ENCODE measurements at places on chromosomes 5 and 9.

DNA sequence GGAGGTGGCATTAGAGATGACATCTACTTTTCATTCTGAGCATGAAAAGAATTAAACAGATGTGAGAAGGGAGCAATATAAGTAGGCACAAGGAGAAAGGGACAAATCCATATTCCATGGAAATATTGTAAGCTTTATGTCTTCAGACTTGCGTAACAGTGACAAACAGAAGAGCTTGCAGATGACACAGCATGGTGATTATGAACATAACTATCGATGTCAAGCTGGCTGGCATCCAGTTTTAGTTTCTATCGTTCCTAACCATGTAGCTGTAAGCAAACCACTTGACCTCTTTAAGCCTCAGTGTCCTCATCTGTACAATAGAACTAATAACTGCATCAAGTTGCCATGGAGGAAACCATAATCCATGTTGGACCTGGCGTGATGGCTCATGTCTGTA lies 246.7 kb upstream of the ADRA1B start:
- no peak for DNase-seq

DNA sequence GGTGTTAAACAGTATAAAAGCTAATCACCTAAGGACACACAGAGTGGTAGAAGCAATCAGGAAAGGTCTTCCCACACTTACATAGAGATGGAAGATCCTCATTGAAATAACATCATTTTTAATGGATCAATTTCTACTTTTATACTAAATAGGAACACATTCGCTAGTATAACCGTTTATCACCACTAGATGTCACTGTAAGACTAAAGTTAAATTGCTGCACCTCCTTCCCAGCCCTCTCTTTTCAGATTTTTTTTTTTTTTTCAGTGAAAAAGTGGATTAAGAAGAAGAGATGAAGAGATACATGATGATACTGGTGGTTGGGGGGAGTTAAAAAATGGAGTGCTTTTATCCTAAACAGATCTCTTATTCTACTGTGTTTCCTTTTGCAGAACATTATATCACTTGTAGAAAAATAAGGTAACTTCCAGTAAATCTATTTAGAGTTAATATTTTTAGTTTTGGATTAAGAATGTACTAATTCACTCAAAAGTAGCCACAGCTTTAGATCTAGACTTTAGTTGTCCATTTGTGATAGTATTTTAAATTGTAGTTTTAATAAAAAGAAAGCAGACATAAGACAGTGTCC lies 116.9 kb upstream of the ARRDC3 start:
- peak; percentile 72 for DNase-seq

GRCh38 chr9:105515811-105516413 lies 42.0 kb upstream of the FKTN start:
- DNase-seq, result no peak

- DNase-seq, result no peak
Measured at GRCh38 chr5:164357395-164358033, 852.1 kb downstream of the MAT2B start.

DNA sequence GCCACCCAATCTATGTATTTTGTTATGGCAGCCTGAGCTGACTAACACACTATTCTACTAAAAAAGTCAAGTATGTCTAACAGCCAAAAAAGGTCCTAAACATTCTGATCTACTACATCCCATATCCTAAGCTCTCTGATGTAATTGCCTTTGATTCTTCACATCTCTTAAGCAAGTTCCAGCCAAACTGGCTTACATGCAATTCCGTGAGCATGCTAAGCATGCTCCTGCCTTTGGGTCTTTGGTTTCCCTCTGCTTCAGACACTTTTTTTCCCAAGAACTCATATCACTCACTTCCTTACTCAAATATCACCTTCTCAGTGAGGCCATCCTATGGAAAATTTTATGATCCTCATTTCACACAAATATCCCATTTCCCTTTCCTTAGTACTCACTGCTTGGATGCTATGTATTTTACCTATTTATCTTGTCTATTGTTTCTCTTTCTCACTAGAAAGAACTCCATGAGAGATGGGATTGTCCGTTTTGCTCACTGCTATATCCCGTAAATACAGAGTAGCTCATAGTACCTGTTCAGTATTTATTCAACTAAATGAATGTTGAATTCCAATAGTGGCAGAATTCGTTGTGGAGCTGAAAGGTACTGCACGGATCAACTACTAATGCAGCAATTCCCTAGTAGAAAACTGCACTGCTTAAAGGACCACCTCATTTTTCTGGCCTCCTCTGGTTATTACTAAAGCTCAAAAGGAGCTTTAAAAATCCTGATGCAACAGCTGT lies 2.3 kb upstream of the SLC12A2 start:
- DNase-seq, result no peak

- DNase-seq, result no peak
Measured at GRCh38 chr9:71191708-71192107, 70.3 kb upstream of the TRPM3 start.

DNA sequence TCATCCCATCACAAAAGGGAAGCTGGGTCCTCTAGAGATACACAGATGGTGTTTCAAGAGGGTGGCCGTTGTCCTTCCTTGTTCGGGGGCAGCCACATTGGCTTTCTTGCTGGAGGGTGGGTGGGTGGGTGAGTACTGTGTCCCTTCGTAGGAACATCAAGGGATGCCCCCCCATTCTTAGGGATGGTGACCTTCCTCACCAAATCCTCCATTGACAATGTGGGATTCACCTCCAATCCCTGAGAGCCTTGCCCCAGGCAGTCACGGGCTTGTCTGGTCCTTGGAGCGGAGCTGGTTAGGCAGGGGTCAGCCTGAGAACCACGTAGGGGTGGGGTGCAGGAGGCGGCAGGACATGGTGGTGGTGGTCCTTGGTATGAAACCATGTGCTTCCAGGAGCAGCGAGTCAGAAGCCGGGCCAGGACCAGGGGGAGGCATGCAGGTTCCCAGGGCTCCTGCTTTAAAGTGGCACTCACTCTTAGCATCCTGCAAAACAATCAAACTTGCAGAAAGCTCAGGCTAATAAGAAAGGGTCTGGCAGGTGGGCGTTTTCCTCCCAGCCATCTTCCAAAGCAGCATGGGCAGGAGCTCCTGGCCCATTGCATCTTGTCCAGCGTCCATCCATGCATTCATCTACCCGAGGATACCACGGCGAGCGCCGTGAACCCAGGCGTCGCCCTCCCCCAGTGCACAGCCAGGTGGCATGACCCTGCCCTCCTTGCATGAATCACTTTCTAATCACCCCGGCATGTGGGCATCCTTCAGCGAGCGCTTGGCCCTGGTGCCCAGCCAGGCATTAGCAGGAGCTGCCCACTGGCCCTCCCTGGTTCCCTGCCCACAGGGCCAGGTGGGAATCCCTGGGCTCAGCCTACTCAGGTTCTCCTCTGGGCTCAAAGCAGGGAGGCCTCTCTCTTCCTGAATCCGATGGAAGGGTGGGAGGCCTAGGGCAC lies 76.4 kb downstream of the NTNG2 start:
- no peak for DNase-seq

DNA sequence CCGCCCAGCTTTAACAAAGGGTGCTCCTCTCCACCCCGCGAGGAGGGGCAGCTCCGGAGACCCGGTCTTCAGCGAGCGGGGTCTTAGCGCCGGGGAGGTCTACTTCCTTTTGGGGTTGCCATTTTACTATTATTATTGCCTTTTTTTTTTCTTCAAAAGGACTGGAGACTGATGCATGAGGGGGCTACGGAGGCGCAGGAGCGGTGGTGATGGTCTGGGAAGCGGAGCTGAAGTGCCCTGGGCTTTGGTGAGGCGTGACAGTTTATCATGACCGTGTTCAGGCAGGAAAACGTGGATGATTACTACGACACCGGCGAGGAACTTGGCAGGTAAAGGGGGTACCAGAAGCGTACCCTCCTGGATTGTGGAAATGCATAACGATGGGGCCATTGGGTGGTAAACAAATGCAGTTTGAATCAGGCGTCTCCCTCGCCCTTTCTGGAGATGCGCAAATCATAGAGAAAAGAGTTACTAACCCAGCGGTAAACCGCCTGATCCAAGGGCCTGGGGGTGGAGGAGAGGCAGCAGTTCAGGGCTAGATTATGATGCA lies 1.2 kb downstream of the DAPK1 start:
- DNase-seq, result no peak

GRCh38 chr9:21624675-21625644 lies 142.8 kb upstream of the IFNE start:
- DNase-seq, result no peak

- no peak for DNase-seq
Measured at GRCh38 chr9:120926397-120926928, at the start of gene TRAF1. TRAF1 (minus strand) TSS chr9:120926796; CDS start chr9:120926075, 721 bp downstream.

GRCh38 chr5:148290271-148291195 lies 21.7 kb upstream of the SPINK7 start:
- DNase-seq, result peak; percentile 29

DNA sequence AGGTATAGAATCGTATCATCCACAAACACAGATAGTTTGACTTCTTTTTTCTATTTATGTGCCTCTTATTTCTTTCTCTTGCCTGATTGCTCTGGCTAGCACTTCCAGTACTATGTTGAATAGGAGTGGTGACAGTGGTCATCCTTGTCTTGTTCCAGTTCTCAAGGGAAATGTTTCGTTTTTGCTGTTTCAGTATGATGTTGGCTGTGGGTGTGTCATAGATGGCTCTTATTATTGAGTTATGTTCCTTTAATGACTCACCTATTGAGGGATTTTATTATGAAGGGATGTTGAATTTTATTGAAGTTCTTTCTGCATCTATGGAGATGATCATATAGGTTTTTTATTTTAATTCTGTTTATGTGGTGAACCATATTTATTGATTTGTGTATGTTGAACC lies 70.3 kb downstream of the ENC1 start:
- DNase-seq, result no peak

DNA sequence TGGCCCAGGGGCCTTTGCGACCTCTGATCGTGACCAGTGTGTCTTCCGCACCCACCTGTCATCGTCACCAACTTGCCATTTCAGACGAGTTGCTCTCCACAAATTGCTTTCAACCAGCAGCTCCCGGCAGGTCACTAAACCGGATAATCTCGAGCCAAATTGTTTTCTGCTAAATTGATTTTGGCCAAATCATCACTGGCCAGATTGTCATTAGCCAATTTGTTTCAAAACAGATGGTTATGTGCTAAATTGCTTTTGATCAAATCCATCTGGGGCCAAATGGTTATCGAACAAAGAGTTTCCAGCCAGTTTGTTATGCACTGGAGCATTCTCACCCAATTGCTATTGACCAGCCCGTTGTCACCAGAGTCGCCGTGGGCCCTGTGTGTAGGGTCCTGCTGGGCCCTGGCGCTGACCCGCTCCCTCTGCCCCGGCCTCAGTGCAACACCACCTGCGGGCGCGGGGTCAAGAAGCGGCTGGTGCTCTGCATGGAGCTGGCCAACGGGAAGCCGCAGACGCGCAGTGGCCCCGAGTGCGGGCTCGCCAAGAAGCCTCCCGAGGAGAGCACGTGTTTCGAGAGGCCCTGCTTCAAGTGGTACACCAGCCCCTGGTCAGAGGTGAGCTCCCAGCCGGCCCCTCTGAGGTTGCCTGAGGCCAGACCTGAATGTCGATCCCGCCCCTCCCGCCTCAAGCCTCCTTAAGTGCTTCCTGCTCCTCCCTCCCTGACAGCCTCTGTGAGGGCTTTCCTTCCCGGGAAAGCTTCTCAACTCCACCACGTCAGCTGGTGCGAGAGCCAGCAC lies 35.6 kb downstream of the ADAMTSL2 start:
- no peak for DNase-seq

GRCh38 chr5:136927571-136927970 lies 562.2 kb upstream of the TRPC7 start:
- DNase-seq, result no peak

DNA sequence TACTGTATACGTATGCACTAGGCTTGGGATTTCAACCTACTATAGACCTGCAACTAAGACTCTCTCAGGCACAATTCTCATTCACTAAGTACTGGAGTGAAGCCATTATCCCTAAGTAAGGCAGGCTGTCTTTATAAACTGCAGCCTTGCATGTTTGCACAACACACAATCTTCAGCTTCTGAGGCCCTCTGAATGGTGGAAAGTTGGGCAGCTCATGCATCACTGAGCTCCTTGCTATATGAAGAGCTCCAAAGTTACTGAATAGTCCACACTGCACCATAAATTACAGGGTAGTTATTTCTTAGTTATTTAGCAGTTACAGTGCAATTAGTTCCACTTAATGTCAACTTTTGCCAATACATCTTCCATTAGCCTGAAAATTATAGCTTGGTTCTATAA lies 384.6 kb downstream of the BRINP1 start:
- DNase-seq, result no peak

DNA sequence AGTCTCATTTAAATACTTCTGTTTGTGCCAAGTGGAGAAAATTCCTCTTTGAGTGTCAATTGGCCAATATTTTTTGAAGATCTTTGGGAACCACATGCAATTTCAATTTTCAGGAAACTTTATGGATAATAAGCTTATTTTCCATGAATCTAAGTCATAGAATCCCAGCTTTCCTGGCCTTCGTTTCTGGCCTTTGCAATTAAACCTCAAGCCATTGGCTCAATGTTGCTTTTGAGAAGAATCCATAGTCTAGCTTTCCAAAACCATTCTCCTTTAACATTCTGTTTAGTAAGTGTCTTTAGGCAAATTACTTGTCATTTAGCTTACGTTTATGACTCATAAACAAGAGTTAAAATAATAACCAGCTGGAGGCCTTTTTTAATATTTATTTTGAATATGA lies 145.0 kb upstream of the FTMT start:
- no peak for DNase-seq

DNA sequence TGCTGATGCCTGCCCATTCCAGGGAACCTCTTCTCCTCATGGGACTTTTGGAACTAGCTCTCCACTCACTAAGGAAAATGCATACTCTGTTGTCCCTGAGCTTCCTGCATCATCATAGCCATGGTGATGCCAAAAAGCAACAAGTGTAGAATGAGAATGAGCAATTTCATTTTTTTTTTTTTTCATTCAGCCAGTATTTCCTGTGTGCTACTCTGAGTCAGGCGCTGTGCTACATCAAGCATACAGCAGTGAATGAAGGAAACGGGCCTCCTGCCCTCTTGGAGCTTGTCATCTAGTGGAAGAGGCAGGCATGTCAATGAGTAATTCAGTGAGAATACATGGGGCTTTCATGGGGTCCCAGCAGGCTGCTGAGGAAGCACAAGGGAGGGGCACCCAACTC lies 483.1 kb downstream of the BNC2 start:
- DNase-seq, result no peak

DNA sequence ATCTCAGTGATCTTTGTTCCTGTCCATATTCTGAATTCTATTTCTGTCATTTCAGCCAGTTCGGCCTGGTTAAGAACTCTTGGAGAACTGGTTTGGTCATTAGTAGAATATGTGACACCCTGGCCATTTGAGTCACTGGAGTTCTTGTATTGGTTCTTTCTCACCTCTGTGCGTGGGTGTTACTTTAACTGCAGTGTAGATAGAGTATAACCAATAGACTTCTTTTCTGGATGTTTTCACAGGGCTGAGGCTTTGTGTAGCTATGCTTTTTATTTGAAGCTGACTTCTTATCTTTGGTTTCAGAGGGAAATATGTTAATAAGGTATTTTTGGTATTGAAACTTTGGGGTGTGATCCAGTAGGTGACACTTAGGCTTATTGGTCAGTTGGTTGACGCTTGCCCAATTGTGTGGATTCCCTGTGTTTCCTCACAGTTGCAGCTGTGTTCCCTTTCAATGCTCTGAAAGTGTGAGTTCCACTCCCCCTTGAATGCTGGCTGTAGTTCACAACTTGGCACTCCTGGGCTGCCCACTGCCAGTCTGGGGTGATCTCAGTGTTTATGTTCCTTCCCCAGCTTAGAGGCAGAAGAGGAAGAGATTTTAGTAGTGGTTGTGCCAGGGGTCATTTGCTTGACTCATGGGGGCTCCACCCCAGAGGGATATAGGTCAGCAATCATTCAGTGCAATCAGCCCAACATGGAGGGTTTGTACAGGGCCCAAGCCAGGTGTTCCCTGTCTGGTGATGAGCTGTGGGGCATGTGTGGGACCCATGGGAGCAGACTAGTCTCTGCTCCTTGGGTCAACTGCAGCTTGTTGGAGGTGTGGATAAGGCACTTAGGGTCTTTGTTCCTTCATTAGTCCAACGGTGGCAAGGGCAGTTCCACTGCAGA lies 34.9 kb upstream of the TEK start:
- DNase-seq, result no peak
